ENCODE measurements at places on chromosomes 5 and 9.

GRCh38 chr5:76737846-76738245 is 21.9 kb downstream of the F2R start:
- no peak for DNase-seq

GRCh38 chr9:81335879-81336421 is 353.4 kb downstream of the TLE1 start:
- no peak for DNase-seq

DNA sequence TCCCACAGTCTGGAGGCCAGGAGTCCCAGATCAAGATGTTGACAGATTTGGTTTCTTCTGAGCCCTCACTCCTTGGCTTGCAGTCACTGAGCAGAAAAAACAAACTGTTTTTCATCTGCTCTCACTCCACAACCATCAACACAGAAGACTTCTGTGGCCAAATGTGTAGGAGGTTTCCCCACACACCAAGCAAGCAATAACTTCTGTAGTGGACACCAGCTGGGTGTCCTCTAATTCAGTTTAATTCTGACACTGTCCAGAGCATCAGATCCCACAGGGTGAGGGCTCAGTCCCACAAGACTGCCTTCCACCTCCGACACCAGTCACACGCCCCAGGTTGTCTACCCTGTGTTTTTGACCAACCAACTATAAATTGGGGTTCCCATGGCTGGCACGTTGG is 209.9 kb downstream of the AOPEP start:
- no peak for DNase-seq

- DNase-seq: no peak
Observed at GRCh38 chr5:133945568-133945967, 22.9 kb downstream of the C5orf15 start.

- no peak for DNase-seq
Observed at GRCh38 chr5:129172580-129172979, 78.0 kb downstream of the ISOC1 start.

DNA sequence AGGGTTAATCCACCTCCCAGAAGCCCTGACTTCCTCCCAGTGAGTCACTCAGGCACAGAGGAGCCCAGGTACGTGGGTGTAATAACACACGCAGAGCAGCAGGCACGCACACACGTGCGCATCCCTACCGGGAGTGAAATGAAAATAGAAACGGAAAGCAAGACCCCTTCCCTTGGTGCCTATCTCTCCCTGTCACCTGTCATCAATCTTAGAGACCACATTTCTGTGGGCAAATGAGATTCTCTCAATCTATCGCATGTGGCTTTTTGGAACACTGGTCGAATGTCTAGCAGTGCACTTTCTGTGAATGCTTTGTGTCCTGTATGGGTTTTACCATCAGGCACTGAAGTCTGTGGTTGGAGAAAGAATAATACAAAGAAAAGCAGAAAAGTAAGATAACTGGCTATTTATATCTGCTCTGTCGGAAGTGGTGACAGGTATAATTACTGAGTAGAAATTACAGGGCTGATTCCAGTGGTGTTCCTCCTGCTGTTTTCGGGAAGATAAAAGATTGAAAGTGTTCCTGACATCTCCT is 137.7 kb upstream of the GRIA1 start:
- no peak for DNase-seq

DNA sequence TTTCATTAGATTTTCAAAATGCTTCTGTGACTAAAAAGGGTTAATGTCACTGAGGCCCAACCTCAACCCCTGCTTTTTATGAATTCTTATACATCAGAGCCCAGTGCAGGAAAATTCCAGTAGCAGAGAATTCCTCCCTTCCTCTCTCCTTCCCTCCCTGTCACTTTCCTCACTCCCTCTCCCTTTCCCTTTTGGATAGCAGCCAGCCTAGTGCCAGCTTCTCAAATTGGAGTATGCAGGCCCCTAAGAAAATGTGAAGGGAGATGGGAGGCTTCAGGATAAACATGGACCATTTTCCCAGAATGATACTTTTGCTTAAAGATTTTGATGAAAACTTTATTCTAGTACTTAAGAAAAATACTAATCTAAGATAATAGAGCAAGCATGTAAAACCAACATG is 507.4 kb downstream of the KDM4C start:
- DNase-seq: no peak

DNA sequence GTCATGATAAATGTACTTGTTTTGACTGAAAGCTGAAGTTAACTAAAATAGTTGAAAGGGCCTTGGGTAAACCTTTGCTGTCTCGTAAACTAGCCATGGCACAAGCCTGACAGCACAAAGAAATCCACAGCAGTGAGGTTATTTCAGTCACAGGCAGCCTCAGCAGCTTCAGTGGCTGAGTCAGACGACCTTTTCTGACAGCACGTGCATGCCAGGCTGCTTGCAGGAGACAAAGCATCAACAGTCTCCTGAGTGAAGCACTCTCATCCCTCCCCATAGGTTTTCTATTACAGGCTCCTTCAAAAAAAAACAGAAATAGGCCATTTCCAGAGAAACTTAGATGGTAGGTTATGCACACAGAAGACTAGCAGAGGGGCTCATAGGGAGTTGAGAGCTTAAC is 34.6 kb downstream of the OXCT1 start:
- DNase-seq: peak; percentile 88

DNA sequence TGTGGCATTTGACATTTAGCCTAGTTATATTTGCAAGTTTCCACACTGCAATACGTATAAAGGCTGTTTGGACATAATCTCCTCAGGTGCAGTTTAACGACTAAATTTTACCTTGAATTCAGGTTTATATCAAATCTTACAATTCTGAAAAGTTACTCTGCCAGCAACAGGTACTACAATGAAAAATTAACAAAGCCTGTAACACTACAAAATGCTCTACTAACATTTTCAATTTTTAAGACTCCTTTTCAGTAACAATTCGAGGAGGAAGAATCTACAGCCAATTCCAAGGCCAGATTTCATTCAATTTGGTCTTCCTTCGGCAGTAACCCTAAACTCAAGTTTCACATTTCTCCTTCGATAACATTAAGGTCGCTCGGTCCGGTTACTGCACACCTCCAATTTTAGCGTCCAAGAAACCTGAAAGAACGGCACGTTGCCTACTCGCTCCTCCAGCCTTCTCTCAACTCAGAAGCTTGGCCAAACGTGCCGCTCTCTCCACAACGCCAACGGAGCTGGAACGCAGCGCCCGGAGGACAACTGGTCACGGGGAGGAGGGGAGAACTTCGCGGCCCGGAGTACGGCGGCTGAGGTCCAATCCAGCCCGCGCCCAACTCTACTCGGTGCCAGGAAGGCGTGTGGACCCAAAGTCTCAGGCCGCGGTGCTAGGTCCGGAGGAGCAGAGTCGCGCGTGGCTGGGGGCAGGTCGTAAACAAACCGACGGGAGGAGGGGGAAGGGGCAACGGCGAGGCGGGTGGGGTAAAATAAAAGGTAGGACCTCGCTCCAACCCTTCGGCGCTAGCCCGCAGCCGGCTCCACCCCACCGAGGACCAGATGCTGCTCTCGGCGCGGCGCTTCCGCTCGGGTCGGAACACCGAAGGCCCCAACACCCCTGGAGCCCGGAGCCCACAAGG is 681 bp downstream of the FNIP1 start:
- peak; percentile 35 for DNase-seq

- DNase-seq: no peak
Observed at GRCh38 chr5:164581889-164582288, 1076.5 kb downstream of the MAT2B start.

DNA sequence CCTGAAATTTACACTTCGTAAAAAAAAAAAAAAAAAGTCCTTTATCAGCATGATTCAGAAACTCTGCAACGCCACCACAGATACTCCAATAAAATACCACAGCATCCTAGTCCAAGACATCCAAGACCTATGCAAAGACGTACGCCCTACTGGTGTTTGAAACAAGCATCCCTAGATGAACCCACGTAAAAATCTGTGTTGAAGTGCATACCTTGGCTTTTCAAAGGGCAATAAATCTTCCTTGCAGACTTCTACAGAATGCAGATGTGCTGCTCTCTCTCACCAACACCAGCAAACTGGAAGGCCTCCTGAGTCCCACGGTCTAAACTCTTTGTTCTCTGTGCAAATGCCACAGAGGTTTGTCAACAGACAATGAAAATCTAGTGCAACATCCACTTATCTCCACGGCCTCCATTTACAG is 38.8 kb downstream of the MYO10 start:
- DNase-seq: peak; percentile 70

DNA sequence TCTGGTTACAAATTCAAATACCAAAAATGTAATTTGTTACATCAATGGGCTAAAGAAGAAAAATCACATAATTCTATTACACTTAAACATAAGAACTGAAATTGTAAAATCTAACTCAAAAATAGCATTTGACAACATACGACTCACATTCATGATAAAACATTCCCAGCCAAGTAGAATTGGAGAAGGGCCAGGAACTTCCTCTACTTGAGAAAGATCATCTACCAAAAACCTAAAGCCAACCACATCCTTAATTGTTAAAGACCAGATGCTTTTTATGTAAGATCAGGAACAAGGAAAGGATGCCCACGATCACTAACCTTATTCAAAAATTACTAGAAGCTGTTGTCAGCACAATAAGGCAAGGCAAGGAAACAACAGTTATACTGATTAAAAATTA is 1819.8 kb upstream of the C9orf72 start:
- no peak for DNase-seq

DNA sequence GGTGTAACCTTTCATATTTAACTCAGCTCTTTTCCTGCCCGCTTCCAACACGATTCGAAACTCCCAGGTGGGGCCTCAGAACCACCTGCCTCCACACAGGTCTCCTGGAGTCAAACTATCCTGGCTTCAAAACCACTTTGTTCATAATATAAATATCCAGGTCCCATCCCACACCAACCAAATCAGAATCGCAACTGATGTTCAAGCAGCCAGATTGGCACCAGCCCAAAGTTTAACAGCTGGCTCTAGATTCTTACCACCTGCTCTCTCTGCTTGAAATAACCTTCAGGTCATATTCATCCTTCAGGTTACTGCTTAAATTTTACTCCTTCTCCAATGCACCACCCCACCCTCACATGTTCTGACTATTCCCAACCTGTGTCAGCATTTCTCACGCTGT is 231.4 kb upstream of the TRPM3 start:
- DNase-seq: no peak

DNA sequence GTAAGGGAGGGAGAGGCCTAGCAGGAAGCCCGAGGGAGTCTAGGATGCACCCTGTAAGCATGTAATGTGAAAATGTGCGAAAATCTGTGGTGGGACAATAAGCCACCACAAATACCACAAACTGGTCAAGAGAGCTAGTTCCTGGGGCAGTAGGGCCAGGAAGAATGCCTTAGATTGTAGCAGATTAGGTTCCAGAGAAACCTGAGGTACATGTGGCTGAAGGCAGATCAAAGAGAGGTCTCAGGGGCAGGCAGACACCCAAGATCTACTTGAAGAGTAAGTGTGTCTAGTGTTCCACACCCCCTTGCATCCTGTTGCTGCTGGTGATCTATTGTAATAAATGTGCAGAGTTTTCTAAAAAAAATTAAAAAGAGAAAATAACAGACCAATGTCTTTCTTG is 1677.3 kb upstream of the CDH6 start:
- no peak for DNase-seq

DNA sequence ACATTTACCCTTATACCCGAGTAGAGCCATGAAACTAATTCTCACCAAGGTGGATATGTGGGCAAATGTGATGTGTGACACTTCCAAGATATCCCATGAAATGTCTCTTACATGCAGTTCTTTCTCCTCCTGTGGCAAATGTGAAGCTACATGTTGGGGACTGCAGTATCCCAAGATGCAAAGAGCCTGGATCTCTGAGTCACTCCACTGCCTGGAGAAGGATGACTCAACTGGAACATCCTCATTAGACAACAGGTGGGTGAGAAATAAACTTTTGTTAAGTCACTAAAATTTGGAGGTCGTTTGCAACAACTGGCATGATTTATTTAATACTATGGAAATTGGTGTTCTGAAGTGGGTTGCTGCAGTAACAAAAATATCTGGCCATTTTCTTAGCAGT is 36.5 kb upstream of the TENT4A start:
- DNase-seq: no peak

GRCh38 chr5:179153921-179154345 is 93.8 kb downstream of the ZNF354C start:
- DNase-seq: no peak

GRCh38 chr5:61559146-61559545 is 227.1 kb downstream of the ZSWIM6 start:
- no peak for DNase-seq

- DNase-seq: peak; percentile 44
Observed at GRCh38 chr9:113343732-113344231, 3.7 kb upstream of the WDR31 start.

- DNase-seq: no peak
Observed at GRCh38 chr9:19441730-19442129, 32.9 kb downstream of the ACER2 start.
